ENCODE measurements at places on chromosomes 5 and 9. TPM values are rescaled to one million over a fixed set of nuclear protein-coding genes. Genes with fewer than 3 reads are reported as not detected.

The PCAT7 gene
- total RNA-seq = 13.1 TPM

The EDIL3 gene
- 5.6 TPM for total RNA-seq

The ERAP2 gene
- not detected for total RNA-seq

The EIF4E1B gene
- total RNA-seq = not detected

Data from progenitor cell of endocrine pancreas (in vitro differentiated cells).